Fibroblast of skin of left quadriceps (primary cell): ENCODE measurements at places on chromosomes 7 and 10.

GRCh38 chr10:11810973-11811372, 12.2 kb upstream of the PROSER2 start:
- DNase-seq, result no peak

DNA sequence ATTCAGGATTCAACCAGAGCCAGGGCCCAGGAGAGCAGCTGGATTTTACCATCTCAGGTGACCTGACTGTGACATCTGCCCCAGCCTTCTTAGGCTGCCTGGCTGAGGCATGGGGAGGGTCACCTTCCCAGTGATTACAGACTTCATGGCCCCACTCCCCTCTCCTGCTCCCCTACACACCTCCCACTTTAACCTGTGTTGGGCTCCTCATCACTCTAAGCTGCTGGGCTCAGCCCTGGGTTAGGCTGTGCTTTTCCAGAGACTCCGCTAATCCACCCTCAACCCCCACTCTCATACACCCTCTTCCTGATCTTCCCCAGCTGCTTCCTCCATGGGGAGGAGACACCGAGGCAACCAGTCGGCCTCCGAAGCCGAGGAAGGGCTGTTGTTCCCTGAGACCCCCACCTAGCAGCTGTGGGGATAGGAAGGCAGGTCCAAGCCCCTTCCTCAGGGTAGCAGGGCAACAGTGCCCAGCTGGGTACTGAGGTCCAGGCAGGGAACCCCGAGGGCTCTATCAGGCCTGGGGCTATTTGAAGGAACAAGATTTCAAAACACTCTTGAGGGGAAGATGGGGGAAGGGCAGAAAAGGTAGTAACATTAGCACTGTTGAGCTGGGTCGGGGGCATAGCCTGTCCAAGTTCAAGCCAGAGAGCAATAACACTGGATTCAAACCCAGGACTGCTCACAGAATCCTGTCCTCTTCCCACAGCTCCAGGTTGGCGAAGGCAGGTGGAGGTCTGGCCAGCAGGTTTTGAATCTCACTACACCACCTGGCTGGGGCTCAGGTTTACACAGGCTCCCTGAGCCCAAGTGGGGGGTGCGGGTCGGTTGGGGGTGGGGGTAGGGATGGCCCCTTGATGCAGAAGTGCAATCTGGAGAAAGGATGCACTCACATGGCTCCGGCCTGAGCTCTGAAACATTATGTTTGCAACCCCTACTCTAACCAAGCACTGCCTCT, 1.8 kb downstream of the IMPDH1 start:
- no peak for DNase-seq

GRCh38 chr10:79070081-79070605, 1.4 kb downstream of the ZMIZ1 start:
- no peak for DNase-seq

GRCh38 chr10:114284346-114285071, 45.5 kb downstream of the VWA2 start:
- DNase-seq, result no peak

DNA sequence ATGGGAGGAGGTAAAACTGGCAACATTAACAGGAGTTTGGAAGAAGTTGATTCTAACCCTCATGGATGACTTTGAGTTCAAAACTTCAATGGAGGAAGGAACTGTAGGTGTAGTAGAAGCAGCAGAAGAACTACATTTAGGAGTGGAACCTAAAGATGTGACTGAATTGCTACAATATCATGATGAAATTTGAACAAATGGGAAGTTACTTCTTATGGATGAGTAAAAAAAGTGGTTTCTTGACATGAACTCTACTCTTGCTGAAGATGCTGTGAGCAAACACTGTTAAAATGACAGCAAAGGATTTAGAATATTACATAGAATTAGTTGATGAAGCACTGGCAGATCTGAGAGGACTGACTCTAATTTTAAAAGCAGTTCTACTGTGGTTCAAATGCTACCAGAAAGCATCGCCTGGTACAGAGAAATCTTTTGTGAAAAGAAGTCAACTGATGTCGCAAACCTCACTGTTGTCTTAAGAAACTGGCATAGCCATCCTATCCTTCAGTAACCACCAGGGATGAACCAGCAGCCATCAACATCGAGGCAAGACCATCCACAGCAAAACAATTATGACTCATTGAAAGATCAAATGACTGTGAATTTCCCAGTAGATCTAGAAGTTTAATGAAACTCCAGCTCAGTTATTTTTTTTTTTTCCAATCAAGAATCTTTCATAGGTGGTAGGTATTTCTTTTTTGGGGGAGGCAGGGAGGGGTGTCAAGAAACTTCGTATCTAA, 20.8 kb downstream of the BRAF start:
- no peak for DNase-seq

DNA sequence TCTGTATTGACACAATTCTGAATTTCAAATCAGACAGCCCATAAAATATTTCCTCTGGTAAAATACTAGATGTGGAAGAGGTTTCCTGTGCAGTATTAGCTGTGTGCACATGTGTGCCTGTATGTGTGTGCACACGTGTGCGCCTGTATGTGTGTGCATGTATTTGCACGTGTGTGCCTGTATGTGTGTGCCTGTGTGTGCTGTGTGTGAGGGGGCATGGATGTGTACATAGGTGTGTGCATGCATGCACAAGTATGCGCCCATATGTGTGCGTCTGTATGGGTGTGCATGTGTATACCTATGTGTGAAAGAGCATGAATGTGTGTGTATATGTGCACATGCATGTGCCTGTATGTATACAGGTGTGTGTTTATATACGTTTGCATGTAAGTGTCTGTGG, 191.4 kb downstream of the KLF6 start:
- no peak for DNase-seq

DNA sequence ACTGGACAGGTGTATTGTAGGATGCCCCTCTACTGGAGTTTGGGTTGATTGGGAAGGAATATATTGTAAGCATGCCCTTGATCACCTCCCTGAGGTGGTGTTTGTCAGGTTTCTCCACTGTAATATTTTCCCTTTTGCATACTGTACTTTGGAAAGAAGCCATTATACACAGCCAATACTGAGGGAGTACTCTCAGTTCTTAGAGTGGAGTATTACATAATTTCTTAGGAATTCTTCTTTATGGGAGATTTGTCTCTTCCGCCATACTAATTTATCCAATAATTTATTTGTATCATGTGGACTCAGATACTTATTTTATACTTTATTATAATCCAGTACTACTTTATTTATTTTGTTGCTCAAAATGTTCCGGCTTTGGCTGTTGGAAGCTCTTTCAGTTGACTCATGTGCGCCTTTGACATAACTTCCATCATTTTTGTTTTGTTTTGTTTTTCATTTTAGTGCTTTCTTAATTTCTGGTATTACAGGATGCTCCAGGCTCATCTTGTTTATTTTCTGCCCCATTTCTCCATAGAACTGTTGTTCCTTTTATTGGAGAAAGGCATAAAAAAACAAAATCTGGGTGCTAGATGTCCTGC, 29.7 kb downstream of the MKLN1 start:
- DNase-seq, result no peak

- no peak for DNase-seq
Measured at GRCh38 chr10:22315455-22316285, 518 bp upstream of the COMMD3 start.

GRCh38 chr7:4058158-4058557, 623.9 kb upstream of the FOXK1 start:
- DNase-seq, result no peak

DNA sequence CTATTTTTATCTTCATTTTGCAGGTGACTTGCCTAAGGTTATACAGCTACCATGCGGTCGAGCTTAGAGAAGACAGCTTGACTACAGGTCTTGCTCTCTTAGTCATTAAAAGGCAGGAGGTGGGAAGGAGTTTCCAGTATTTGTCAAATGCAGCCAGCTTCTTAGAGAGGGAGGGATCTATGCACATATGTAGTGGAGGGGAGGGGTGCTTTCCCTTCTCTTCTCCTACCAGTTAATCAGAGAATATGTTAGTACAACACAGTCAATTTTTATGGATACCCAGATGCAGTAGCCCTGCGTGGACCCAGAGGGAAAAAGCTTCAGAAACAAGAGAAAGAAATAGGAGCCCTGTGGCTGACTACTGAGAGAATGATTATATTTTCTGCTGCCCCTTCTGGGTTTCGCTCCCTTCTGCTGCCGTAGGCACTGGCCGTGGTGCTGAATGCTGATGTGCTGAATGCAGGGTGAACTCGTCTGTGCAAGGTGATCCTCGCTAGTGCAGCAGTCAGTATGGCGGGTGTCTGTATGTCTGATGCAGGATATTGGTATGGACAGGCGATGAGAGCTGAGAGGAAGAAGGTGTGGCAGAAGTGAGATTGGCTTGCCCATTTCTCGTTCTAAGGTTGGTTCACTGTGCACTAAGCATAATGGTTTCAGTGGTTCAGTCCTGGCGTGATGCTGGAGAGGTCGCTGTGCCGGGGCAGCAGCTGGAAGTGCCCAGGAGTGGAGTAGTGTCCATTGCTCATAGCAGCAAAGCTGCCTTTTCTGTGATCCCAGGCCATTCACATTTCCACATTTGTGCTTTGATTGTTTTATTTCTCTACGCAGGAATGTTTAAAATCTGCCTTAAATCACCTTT, 189.2 kb upstream of the PODXL start:
- DNase-seq, result peak; percentile 15

GRCh38 chr10:122504610-122504950, 43.2 kb downstream of the HTRA1 start:
- DNase-seq, result peak; percentile 69

DNA sequence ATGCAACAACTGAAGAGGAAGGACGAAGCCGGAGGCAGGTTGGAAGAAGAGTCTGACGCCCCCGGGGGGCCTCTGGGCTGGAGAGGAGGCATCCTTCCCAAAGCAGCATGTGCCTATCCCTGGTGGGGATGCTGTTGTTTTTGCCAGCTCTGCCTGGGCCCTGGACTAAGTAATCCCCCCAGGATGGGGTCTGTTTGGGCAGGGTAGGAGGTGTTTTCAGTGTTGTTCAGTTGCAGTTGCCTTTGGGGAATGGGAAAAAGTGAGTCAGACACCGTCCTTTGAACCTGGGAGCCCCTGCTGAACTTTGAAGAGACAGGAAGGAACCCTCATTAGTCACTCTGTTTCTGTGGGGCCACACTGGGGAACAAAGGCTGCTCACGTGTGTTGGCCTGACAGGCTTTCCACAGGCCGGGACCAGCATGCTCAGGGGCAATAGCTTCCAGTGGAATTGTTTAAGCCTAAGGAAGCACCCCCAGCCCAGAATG, 35.2 kb upstream of the GDF10 start:
- DNase-seq, result no peak
